ENCODE measurements at places on chromosomes 5 and 9. TPM values are rescaled to one million over a fixed set of nuclear protein-coding genes. Genes with fewer than 3 reads are reported as not detected.

DNA sequence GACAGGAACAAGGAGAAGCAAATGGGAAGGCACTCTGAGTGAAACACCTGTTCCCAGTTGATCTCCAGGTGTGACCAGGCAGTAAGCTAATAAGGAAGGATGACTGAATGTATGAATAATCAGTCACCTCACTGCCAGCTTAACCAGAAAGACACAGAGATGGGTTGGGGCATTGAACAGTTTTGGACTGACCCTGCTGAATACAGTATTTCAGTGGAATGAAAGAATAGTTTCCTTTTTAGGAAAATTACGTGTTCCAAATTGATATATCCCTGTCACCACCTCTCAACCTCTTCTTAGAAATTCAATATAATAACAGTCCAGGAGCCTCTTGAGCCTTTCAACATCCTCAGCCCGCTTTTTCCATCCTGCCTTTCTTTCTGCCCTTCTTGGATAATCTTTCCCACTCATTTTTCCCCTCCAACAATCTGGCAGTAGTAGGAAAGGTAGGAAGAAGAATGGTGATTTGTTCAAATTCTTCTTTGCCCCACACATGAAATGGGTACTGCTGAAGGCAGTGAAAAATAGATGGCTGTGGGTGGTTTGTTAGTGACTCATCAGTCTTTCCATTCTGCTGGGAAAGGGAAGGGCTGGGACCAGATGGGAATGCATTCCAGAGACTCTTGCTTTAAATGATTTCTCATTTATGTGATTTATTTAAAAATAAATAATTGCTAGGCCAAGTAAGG is 117.9 kb downstream of the ZSWIM6 start:
- no peak for DNase-seq

- no peak for DNase-seq
Measured at GRCh38 chr9:121881920-121882500, 211.1 kb downstream of the TTLL11 start.

DNA sequence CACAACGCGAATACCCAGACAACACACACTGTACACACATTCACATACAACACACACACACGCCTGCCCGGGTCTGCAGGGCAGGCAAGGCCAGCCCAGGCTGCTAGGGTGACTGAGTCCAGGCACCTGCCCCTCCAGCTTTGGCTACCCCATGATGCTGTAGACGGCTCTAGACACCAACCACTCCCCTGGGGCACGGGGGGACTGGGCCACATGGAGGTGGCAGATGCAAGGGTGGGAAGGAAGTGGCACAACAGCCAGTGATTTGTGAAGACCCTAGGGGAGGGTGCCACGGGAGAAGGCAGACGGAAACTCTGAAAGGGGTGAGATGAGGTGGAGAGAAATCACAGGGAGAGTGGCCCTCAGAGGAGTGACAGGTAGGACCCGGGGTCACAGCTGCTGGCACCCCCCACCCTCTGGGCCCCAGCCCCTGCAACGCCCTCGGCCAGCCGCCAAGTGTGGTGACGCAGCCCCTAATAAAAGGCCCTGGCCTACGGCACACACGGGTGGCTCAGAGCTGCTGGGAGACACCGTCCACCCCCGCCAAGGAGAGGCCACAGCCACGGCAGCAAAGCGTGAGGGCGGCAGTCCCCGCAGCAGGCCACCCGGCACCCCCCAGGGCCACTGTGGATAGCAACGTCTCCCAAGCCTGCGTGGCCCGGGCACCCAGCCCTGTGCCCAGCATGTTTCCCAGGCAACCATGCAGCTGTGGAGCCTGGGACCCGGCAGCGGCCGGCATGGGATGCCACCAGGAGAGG is 6.6 kb upstream of the CCDC187 start:
- peak; percentile 35 for DNase-seq

- DNase-seq: no peak
Measured at GRCh38 chr5:137286025-137286610, 213.0 kb downstream of the SPOCK1 start.

DNA sequence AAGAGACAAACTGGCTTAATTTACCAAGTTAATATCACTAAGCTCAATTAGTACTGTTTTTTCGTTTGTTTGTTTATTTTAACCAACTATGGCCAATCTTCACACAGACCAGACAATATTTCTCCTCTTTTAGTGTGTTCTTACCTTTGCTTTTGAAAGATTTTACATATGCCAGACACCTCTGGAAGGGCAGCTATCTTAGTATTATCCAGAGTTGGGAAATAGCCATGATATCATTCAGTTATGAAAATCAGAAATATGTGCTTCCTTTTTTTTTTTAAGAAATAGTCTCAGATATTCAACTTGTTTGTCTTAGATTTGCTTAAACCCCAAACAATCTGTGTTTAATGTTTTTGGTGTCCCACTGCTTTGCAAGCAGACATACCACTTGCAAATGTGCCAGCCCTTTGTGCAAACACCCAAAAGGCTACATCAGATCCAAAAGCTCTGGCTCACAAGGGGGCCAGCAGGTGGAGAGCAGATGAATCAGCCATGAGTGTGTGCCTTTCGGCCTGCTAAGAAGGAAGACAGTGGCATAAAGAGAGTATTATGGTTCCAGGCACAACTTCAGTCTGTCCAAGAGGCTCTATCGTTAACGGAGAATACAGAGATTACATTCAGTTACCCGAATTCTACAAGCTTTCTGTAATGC is 147.6 kb downstream of the EFNA5 start:
- no peak for DNase-seq

DNA sequence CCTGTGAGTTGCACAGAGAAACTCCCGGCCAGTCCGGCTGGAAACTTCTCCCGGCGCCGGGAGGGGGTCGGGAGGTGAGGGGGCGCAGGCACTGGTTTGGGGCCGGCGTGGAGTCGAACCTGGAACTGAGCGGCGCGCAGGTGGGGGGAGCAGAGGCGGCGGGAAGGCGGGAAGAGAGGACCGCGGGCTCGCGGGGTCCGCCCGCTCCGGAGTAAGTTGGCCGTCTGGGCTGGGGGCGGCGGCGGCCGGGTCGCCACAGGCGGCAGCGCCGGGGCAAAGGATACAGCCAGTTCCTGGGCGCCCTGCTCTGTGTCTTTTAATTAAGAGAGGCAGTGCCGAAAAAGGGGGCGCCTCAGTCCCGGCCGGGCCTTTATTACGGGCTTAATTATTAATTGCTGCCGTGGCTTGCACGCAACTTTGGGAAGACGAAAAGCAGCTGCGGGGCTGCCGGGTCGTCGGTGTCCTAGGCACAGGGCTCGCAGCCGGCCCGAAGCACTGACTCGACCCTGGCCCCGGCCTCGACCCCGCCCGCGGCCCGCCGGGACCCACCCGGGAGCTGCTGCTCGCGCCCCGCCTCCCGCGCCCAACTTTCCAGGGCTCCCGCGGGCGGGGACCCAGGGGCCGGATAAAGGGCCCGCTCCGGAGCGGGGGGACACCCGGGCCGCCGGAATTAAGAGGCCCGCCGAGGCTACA is 1.1 kb downstream of the NTNG2 start:
- DNase-seq: no peak

GRCh38 chr5:113065626-113066025 is 89.0 kb downstream of the DCP2 start:
- DNase-seq: no peak

GRCh38 chr5:10172247-10172646 is 77.4 kb downstream of the ATPSCKMT start:
- DNase-seq: no peak

GRCh38 chr5:65192331-65192730 is 289.4 kb downstream of the ADAMTS6 start:
- DNase-seq: no peak

- peak; percentile 10 for DNase-seq
Measured at GRCh38 chr5:114449860-114450421, 88.1 kb downstream of the KCNN2 start.

DNA sequence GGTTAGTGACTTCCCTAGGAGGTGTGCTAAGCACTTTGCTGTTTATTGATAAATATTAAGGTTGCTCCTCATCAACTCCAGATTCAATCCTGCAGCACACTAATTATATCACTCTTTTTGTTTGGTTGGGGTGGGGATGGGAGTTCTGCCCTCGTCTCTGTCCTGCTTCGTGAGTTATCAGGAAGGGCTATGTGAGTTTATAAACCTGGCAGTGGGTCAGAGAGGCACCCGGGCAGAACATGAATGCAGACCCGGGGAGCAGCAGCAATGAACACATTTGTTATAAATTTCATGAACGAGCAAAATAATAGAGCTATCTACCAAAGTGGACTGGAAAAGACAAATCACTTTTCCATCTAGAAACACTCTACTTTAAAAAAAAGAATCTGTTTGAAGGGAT is 125.5 kb upstream of the WWC1 start:
- no peak for DNase-seq

GRCh38 chr5:176853151-176853778 is 42.9 kb downstream of the UNC5A start:
- DNase-seq: no peak

GRCh38 chr9:90834828-90835595 is 33.4 kb downstream of the SYK start:
- no peak for DNase-seq

GRCh38 chr9:36164372-36164771 is 4.8 kb upstream of the CCIN start:
- no peak for DNase-seq

GRCh38 chr9:8468045-8468637 is 668.6 kb upstream of the DMAC1 start:
- no peak for DNase-seq

- no peak for DNase-seq
Measured at GRCh38 chr5:32419791-32420190, 24.7 kb downstream of the ZFR start.

DNA sequence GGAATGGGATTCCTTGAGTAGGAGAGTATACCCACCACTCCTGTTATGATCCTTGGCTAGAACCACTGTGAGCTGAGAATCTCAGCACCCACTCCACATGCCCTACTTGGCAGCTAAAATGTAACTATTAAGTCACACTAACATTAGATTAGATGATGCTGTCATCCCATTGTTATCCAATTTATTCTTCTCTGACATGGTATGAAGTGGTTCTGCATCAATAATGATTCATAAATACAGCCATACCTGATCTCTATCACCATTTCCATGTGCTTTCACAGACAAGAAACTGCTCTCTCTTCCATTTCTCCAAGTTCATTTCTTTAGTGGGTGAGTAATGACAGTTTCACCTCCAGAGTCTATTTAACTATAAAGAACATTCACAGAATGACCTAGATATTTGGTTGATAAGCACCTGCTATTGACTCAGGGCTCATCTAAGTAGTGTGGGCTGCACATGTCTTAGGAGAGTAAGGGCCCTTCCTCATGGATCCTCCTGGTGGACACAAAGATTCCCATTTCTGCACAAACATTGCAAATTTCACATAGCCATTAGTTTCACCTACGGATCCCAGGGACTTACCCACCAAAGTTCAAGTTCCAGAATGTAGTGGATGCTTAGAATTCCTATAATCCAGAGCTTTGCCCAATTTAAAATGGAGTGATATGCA is 187.9 kb downstream of the EBF1 start:
- DNase-seq: no peak

GRCh38 chr5:33941090-33941489 is 4.9 kb downstream of the RXFP3 start:
- DNase-seq: no peak

DNA sequence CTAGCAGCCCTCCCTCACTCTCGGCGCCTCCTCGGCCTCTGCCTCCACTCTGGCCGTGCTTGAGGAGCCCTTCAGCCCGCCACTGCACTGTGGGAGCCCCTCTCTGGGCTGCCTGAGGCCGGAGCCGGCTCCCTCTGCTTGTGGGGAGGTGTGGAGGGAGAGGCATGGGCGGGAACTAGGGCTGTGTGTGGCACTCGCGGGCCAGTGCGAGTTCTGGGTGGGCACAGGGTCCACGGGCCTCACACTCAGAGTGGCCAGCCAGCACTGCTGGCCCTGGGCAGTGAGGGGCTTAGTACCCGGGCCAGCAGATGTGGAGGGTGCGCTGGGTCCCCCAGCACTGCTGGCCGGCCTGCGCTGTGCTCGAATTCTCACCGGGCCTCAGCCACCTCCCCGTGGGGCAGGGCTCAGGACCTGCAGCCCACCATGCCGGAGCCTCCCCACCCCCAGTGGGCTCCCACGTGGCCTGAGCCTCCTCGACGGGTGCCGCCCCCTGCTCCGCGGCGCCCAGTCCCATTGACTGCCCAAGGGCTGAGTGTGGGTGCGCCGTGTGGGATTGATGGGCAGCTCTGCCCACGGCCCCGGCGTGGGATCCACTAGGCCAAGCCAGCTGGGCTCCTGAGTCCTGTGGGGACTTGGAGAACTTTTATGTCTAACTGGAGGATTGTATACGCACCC is 30.4 kb upstream of the FCHO2 start:
- DNase-seq: no peak

DNA sequence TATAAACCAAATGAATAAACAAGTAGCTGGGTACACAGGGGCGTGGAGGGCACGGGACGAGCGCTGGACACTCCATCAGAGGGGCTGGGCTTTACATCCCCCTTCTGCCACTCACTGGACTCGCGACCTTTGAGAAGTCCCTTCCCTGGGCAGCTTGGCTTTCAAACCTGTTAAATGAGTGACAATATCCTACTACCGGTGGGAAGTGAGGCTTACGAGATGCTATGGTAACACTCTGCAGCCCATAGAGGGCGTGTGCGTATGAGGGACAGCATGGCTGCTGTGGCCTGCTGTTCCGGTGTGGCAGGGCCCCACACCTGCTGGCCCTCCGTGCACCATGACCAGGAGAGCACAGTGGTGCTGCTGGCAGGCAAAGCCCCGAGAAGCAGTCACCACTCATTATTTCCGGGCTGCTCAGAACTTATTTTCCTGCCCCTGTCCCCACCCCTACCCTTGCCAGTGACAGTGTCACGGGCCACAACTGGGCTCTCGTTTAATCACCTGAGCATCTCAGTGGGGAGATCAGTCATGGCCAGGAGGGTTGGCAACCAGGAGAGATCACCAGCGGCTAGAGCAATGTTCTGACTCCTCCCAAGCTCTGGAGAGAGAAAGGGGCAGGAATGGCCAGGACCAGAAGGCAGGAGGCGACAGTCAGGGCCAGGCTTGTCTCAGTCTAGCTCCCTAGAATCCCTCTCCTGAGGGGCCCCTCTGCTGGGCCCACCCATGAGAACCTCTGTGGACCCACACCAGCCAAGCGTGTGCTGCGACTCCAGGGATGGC is 10.5 kb downstream of the CLTB start:
- DNase-seq: no peak

- no peak for DNase-seq
Measured at GRCh38 chr5:55236800-55237199, 3.4 kb upstream of the CCNO start.

Gene SPATA31E1
- not detected for total RNA-seq

Gene FGD3
- total RNA-seq: 0.76 TPM

Gene TEX48
- total RNA-seq: not detected

Gene IFNK
- total RNA-seq: not detected

Gene FAM193B
- 59.4 TPM for total RNA-seq

Gene ADRA1B
- total RNA-seq: not detected

Gene CMYA5
- 0.31 TPM for total RNA-seq

Gene FAM169A
- 0.04 TPM for total RNA-seq

Gene SLC46A2
- total RNA-seq: not detected

Gene PCDHGA7
- not detected for total RNA-seq

Gene PLEKHG4B
- 0.04 TPM for total RNA-seq

Gene SOX30
- not detected for total RNA-seq

Gene CDC25C
- total RNA-seq: 19.6 TPM

Gene PCDHB3
- total RNA-seq: not detected

Gene GARNL3
- 2.5 TPM for total RNA-seq

Gene ZNF462
- total RNA-seq: 0.20 TPM

Gene FOXI1
- not detected for total RNA-seq

Gene FRMD3
- 0.51 TPM for total RNA-seq

Gene SLF1
- 9.8 TPM for total RNA-seq

Gene C7
- 0.82 TPM for total RNA-seq

All from K562 (cell line).